ENCODE measurements at places on chromosomes 7 and 10.

- no peak for DNase-seq
Measured at GRCh38 chr7:105786520-105787470, 89.6 kb downstream of the ATXN7L1 start.

DNA sequence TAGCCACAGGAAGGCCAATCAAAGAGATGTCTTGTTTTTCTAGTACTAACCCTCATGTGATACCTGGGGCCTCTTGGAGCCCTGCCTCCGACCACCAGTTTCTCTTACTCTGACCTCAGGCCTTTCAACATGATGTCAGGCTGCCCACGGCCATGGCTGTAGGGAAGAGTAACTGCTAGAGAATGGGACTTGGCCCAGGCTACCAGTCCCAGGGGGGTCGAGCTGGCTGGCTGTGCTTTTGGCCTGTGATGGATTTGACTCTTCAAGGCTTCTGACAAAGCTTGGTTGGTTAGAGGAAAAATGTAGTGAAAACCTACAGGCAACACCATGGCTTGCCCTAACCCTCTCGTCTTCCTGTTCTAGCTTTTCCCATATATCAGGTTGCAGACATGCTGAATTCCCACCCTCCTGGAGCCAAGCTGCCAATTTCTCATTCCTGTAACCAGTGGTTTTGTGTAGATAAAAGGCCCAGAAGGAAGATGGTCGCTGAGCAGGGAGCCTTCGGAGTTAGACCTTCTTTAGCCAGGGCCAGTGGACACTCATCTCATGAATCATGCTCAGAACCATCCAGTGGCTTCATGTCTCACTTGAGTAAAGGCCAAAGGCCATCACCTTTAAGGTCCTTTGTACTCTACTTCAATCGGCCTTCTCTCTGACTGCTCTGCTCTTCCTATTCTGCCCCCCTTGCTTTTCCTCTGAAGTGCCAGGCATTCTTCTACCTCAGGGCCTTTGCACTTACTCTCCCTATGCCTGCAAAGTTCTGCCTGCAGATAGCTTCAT is 19.7 kb downstream of the SUFU start:
- DNase-seq, result no peak

- DNase-seq, result no peak
Measured at GRCh38 chr7:31602041-31602625, 84.9 kb upstream of the PPP1R17 start.

GRCh38 chr7:13099154-13099795 is 411.8 kb downstream of the ARL4A start:
- no peak for DNase-seq

DNA sequence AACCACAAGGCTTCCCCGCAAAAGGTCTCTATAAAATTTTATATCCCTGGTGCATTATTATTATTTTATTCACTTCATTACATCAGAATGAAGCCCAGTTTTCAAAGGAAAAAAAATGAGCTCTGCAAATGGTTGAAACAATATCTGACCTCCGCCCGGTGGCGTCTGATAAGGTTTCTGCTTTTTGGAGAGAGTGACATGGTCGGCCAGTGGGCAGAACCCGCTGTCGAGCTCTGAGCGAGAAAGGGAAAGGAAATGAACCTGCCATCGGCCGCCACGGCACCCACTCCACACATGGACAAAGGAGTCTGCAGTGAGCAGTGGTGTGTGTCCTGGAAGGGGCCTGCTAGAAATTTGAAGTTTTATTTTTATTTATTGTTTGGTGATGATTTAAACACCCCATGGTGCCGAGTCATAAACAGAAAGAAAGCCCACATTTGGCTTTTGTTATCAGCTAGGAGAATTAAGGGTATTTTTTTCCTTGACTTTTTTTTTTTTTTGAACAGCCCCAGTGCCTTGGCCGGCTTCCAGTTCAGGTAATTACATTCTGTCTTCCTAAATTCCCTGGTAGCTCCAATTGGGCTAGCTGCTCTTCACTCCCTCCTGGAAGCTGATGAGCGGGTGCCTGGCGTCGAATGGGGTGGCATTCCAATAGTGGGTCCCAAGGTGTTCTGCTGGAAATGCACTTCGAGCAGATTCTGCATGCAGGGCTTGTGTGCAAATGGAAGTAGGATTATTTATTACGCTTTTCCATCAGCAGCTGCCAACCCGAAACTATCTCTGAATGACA is 149.4 kb upstream of the MKI67 start:
- no peak for DNase-seq

- no peak for DNase-seq
Measured at GRCh38 chr7:87739306-87739705, 111.1 kb downstream of the RUNDC3B start.

DNA sequence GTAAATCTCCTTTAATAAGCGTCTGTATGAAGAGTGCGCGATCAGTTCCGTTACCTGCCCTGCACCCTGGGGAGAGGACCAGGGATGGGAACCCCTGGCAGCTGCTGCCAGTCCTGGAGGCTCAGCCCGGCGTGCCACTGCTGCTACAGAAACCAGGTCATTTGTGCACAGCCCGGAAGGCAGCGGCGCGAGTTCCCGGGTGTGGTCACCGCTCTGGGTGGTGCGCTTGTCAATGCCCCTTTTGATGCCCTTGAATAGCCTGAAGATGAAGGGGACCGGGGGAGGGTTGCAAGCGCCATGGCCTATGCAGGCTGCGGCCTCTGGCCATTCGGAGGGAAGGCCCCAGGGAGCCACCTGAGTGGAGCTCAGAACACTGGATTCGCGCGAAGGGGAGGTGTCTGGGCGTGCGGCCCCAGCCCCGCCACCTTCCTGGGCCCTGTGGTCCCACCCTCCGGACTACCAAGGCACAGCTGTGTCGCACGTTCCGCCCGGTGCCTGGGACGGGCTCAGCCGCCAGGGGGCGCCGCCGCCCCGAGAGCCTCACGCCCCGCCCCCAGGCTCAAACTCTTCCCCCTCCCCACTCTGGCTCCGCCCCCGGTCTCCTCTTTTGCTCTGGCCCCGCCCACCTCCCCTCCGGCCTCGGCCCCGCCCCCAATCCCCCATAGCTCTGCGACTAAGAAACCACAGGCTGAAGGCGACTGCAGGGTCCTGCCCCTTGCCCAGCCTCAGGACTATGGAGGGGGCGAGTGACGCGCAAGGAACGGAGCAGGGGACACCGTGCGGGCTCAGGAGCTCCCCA is 16.5 kb downstream of the AP5Z1 start:
- DNase-seq, result peak; percentile 78

DNA sequence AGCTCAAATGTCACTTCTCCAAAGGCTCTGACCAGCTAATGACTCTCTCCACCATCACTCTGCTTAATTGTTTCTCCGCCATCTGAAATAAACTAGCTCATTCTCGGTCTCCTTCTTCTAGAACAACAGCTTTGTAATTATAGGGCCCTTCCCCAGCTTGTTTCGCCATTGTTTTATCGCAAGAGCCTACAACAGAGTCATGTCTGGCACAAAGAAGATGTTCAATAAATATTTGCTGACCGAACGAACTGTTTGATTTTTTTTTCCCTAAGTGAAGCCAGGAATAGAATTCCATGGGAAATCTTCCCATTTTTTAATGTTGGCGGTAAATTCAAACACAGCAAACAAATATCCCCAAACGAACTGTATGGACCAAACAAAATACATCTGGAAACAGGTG is 63.8 kb upstream of the NMT2 start:
- no peak for DNase-seq

DNA sequence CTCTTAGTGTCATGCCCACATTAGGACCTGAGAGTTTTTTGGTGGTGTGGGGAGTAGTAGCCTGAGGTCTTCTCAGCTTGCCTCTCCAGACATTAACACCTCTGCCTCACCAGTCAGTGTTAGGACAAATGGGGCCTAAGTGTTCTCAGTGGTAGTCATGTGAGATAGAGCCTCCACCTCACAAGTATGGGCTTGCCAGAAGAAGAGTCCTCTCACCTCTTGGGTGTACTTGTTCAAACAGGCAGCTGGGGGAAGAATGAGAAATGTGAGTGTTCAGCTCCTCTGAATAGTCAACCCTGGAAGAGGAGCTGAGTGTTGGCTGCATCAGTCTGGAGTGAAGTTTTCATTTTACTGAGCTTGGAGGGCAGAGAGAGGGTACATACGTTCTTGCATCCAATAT is 464.6 kb downstream of the POM121L12 start:
- no peak for DNase-seq

DNA sequence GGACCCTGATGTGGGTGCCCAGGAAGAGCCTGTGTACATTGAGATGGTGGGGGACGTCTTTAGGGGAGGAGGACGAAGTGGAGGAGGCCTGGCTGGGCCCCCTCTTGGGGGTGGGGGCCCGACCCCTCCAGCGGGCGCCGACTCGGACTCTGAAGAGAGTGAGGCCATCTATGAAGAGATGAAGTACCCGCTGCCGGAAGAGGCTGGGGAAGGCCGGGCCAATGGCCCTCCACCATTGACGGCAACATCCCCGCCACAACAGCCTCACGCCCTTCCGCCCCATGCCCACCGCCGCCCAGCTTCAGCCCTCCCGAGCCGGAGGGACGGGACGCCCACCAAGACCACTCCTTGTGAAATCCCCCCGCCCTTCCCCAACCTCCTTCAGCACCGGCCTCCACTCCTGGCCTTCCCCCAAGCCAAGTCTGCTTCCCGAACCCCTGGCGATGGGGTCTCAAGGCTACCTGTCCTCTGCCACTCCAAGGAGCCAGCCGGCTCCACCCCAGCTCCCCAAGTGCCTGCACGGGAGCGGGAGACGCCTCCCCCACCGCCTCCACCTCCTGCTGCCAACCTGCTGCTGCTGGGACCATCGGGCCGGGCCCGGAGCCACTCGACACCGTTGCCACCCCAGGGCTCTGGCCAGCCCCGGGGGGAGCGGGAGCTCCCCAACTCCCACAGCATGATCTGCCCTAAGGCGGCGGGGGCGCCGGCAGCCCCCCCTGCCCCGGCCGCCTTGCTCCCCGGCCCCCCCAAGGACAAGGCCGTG is 4.8 kb downstream of the NYAP1 start:
- no peak for DNase-seq

DNA sequence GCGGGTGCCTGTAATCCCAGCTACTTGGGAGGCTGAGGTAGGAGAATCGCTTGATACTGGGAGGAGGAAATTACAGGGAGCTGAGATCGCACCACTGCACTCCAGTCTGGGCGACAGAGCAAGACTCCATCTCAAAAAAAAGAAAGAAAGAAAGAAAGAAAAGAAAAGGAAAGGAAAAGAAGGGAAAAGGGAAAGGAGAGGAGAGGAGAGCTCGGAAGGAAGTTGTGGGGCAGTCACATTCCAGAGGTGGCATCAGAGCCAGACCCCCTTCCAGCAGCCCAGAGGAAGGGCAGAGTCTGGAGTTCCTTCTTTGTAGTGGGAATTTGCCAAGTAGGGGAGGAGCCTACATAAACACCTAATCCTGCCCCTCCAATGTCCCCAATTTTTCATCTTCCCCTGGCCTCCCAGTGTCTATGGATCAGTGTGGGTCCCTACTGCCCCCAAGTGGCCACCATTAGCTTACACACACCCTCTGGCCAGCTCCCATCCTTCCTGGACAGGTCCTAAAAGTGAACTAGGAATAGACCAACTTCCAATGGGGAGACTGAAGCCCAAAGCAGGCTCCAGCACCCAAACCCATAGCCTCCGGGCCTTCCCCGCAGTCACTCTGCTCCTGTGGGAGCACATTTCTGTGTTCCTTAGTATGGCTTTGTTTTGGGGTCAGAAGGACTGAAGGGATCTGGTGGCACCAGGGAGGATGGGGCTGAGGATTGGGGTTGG is 39.6 kb upstream of the HSPB1 start:
- DNase-seq, result no peak

GRCh38 chr7:57305192-57305748 is 144.7 kb upstream of the ZNF716 start:
- DNase-seq, result no peak

DNA sequence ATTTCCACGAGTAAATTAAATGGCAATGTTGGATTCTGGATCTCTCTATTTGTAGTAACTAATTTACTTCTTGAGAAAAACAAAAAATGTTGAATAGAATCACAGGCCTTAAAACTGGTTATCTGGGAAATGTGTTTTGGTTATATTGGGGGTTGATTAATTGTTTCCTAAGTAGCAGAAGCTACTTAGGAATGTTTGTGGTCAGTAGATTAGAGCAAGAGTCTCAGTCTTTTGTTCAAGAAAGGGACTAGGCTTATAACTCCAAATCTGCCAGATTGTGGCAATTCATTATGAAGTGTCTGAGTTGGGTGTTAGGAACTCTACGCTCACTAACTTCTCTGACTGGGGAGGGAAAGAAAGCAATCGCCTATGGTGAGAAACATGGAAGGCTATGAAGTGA is 244.3 kb upstream of the PHYHIPL start:
- no peak for DNase-seq
